Stimulated activated CD8-positive, alpha-beta memory T cell treated with anti-CD3 and anti-CD28 coated beads, Interleukin-4, amount 100 ng/mL, for 4 hours (primary cell): ENCODE measurements at places on chromosomes 5 and 9.

GRCh38 chr9:137095664-137096517 is 9.1 kb downstream of the MAN1B1 start:
- peak; percentile 67 for DNase-seq

DNA sequence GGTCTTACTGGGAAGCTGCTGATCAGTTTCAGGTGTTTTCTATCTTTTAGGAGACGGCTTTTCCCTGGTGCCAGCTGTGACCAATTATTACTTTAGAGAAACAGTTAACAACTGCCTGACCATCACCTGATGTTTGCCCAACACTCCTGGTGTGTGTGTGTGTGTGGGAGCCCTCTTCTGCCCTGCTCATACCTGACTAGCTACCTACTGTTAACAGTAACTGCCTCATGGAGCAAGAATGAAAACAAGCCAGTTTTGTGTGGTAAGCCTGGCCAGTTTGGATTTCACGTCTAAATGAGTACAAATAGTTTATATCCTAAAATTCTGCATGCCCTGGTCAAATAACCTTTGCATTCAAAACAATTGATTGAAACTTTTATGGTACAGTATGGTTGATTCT is 46.1 kb upstream of the RIOK2 start:
- no peak for DNase-seq

DNA sequence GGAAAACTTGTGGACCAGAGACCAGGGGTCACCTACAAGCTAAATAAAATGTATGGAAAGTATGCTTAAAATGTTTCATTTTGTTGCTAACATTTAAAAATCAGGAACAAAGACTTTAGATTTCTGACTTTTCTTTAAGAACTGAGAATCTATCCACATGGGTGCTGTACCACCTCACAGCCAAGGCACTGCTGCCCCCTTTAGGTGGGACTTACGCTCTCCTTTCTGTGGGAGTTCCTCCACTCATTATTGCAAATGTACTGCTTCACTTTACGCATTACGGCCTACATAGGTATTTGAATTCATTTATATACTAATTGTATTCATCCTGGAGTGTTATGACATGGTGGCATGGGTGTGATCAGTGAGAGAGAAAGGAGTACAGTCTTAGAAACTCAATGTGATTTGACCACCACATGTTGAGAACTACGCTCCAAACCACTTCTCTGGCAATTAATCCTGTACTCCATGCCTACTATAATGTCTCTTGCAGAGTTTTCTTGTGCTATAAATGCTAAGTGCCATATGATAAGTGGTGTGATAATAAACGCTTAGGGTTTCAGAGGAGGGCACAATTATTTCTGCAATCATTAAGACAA is 24.7 kb upstream of the CETN3 start:
- DNase-seq: peak; percentile 19

DNA sequence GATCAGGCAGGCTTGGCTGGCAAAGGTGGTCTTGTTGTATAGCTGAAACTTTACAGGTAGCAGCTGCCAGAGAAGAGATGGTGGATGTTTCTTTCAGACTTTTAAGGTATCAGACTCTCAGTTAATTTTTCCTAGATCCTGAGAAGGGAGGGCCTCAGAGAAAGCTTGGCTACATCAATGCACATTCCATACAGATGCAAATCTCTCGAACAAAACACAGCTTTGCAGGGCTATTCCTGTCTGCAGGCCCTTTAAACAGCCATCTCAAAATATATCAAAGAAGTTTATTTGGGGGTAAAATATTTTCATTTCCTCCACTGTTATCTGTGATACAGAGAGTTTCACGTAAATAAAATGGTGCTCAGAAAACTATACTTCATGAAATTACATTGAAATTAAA is 1584.4 kb downstream of the EFNA5 start:
- no peak for DNase-seq

DNA sequence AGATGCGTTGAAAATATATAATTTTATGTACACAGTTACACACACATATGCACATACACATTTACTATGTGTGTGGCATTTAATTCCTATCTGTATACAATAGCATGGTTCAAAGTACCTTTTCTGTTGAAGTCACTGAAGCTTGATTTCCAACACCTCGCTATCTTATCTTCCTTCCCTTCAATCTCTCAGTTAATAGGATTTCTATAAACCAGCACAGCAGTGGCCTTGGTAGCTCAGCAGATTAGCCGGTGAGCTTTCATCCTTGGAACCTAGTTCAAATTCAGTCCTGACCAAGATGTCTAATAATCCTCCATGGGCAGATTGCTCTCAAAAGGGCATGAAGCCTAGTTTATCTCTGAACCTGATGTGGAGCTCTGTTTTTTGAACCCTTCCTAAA is 2389.5 kb downstream of the MAT2B start:
- DNase-seq: no peak

DNA sequence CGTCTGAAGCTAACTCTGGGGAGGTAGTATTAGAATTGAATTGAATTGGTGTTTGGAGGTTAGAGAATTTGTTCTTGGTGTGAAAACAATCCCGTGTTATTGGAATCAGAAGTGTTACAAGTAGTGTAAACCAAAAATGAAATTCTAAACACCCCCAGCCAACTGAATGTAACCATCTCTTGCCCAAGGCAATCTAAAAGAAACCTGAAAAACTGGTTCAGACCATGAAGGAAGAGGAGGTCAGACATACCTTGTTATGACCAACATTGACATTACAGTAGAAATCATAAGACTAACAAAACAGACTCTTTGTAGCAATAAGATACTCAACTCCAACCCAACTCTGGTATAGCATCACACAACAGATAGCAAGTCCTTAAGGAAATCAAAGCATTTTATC is 159.0 kb downstream of the TUSC1 start:
- no peak for DNase-seq

DNA sequence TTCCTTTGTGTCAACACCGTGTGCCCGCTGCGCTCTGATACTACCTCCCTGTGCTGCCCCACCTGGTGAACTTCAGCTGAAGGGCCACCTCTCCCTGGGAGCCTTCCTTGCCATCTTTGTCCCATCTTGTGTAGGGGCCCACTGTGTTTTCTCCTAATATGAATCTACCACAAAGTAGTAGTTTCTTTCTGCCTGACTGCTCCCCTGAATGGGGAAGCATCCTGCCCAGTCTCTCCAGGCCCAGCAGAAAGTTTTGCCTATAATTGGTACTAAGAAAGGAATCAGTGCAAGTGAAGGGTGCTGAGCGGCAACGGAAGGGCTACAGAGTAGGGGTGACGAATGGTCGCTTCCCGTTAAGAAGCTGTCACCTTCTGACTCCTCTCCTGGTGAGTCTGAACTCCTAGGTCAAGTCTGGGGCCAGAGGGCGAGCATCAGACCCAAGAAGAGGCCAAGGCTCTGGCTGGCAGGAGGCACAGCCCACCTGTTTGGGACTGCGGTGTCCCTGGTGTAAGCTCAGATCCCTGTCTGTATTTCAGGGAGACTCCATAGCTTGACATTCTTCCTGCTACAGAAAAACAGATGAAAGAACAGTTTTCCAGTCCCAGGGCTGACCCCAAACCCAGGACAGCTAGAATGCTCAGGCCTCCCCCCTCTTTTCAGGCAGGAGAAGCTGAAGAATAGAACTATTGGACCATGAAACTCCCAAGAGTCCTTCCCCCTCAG is 24.1 kb downstream of the WWC1 start:
- DNase-seq: no peak

DNA sequence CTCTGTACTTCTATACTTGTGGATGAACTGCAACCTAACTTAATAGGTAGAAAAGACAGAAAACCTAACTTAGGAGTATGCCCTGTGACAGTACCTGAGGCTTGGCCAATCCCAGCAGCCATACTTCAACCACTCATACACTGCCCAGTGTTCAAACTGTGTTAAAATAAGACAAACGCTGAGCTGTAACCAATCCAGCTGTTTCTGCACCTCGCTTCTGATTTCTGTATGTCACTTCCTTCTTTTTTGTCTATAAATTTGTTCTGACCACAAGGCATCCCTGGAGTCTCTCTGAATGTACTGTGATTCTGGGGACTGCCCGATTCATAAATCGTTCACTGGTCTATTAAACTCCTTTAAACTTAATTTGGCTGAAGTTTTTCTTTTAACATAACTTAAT is 41.4 kb downstream of the AUH start:
- DNase-seq: no peak

DNA sequence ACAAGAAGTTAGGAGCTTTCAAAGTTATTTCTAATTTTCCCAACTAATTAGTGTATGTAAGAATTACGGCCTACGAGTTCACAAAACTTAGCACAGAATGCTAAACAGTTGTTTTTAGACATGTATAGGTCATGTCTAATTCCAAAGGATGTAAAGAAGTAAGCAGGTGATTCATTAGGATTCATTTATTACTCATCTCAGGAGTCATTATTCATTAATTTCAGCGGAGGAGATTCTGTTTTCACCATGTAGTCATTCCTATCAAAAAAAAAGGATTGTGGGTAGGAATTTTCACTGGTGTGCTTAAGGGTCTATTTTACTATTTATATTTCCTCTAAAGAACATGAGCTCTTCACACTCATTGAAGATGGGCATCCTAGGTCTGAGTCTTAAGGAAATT is 532.2 kb downstream of the ACTL7B start:
- no peak for DNase-seq

GRCh38 chr9:136861874-136862457 is 4.1 kb downstream of the EDF1 start:
- no peak for DNase-seq

DNA sequence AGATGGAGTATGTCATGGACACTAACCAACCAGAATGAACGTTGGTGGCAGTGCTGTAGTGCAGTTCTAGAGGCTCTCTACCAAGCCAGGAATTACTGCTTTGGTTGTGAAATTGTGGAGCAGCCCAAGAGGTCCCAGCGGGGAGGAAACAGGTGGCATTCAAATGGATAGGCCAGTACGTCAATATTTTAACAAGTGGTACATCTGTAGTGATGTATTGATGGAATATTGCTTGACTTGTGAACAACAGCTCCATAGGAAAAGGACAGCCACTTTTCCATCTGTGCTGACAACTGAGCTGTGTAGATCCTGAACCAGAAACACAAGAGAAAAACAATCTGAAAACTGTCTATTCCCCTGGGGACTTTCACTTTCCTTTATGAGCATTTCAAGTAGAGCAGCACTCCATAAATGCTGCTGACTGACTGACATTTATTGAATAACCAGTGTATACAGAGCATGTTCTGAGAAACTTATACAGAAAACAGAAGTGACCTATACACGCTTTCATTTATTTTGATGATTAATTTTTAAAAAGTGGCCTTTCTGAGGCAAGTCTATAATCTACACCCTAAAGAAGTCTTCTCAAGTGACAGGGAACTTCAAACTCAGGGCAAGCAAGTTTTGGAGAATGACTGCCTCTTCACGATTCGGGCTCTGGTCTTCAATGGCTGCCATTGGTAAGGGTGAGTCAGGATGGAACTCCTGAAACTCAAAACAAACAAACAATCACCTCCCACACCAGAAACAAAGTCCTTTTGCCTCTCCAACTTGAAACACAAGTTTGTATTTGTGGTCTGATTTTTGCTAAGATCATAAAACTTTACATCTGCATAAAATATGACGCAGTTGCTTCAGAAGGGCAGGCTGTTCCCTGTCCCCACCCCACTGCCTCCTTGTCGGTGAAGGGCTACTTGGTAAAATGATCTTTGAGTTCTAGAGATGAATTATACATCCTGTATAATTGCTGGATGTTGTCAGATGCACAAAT is 362.4 kb downstream of the NDUFS4 start:
- no peak for DNase-seq

GRCh38 chr5:68306361-68307014 is 90.9 kb downstream of the PIK3R1 start:
- no peak for DNase-seq

- DNase-seq: no peak
Measured at GRCh38 chr5:134994560-134995156, 27.0 kb downstream of the CATSPER3 start.
